AG04450 (cell line): ENCODE measurements at places on chromosomes 2 and 18. TPM values are rescaled to one million over a fixed set of nuclear protein-coding genes. Genes with fewer than 3 reads are reported as not detected.

GKN2 gene
- not detected in 2 replicates for polyA plus RNA-seq

GRCh38 chr2:61017556-61018317 lies at the start of the genes PEX13 and PUS10:
PEX13 (plus strand) TSS chr2:61017720; CDS start chr2:61017760, 40 bp downstream.
PUS10 (minus strand) TSS chr2:61018255; CDS start chr2:61011890, 6,365 bp downstream.
- DNase-seq, result peak; percentile 26

- no peak for DNase-seq
These were observed 631 bp downstream of the GYPC start for GRCh38 chr2:126656431-126657147.

DNA sequence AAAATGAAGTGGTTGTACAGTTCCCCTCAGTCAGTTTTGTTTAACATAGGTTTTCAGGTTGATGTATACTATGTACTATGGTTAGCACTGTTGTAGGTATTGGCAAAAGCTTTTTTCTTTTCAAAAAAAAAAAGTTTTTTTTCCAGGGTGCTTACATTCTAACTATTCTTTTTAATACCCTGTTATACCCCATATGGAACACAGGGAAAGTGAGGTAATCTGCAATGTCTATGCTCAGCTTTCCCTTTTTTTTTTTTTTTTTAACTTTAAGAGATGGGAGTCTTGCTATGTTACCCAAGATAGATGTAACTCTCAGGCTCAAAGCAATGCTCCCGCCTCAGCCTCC lies 590 bp upstream of the CCDC138 start:
- no peak for DNase-seq

GRCh38 chr2:105788670-105789290 lies 44.1 kb downstream of the NCK2 start:
- no peak for DNase-seq

DNA sequence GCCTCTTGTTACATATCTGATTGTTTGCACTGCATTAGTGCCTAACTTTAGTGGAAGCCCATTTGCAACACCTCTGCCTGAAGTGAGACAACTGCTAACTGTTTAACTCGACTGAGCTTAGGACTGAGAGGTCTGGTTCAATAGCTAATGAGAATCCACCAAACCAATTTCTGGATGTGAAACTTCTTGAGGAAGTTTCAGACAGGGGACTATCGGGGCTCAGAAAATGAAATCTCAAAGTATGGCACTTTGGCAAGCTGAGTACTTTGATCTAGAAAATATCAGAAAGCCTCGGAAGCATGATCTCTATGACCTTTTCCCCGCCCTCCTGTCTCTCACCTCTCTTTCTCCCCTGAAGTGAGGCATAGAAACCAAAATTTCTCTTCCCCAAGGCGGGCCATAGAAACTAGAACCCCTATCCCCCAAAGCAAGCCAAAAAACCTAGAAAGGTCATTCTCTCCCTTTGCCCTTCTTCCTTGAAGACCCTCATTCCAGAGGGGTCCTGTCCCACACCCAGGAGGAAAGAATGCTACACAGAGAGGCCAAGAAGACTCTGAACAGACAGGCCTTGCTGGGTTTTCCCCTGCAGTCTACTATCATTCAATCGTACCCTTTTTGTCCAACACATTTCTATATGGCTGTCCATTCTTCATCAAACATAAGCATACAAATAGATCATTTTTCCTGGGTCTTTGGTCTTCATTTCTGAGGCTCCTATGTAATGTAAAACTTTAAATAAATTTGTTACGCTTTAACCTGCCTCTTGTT lies 69.6 kb upstream of the CREB1 start:
- no peak for DNase-seq

- DNase-seq, result no peak
These were observed 25.6 kb downstream of the DNMT3A start for GRCh38 chr2:25316101-25316500.

NT5C1B gene
- polyA plus RNA-seq, result not detected in 2 replicates

POTEI gene
- polyA plus RNA-seq, result not detected in 2 replicates

OTX1 gene
- polyA plus RNA-seq, result not detected in 2 replicates

GRCh38 chr2:235343156-235343774 lies 150.6 kb upstream of the AGAP1 start:
- DNase-seq, result no peak
